Colonic mucosa (tissue), 4 donors: ENCODE measurements at places on chromosomes 7 and 10. TPM values are rescaled to one million over a fixed set of nuclear protein-coding genes. Genes with fewer than 3 reads are reported as not detected.

GRCh38 chr10:23391821-23392220 is 47.1 kb upstream of the OTUD1 start:
- no peak overlapping the region for H3K4me3 ChIP-seq
- H3K4me1 ChIP-seq = no peaks in the 10 kb centered on the region
- H3K27me3 ChIP-seq = no peaks in the 10 kb centered on the region
- H3K27ac ChIP-seq = no peak overlapping the region

- H3K27ac ChIP-seq = no peak overlapping the region
- no peaks in the 10 kb centered on the region for H3K4me1 ChIP-seq
- no peak for DNase-seq
- no peaks in the 10 kb centered on the region for H3K27me3 ChIP-seq
Observed at GRCh38 chr7:98266840-98267239, 14.6 kb upstream of the BRI3 start.

GRCh38 chr7:602341-603141 is 82.9 kb upstream of the PDGFA start:
- H3K27ac ChIP-seq = peak overlapping the region; percentile 40
- H3K27me3 ChIP-seq = no peaks in the 10 kb centered on the region
- no peak for DNase-seq
- H3K4me1 ChIP-seq = no peaks in the 10 kb centered on the region
- no peaks in the 10 kb centered on the region for H3K36me3 ChIP-seq

GRCh38 chr7:93378131-93378760 is 146.1 kb downstream of the VPS50 start:
- no peak for DNase-seq
- H3K4me3 ChIP-seq = no peak overlapping the region
- no peaks in the 10 kb centered on the region for H3K4me1 ChIP-seq
- H3K27me3 ChIP-seq = no peaks in the 10 kb centered on the region

DNA sequence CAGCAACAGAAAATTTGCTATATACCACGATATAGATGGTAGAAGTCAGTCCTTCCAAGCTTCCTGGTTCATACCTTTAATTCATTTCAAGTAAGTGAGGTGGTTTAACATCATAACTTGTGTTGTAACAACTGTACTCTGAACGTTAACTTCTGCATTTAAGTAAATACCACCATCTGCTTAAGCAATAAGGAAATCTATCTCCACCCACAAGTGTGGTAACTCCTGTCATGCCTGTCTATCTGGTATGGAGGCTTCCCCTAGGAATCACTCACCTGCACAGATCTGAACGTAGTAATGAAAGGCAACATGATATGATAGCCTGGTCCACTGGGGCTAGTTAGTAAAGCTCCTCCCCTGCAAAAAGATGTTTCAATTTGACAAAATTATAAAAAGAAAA is 2.3 kb downstream of the ERLIN1 start:
- DNase-seq = peak; percentile 72
- no peak overlapping the region for H3K4me3 ChIP-seq
- H3K4me1 ChIP-seq = peaks cover 21% of the 10 kb centered on the region
- no peaks in the 10 kb centered on the region for H3K36me3 ChIP-seq

The CPA4 gene
- total RNA-seq = not detected

The NAT16 gene
- not detected for total RNA-seq
